Endothelial cell (in vitro differentiated cells): ENCODE measurements at places on chromosomes 3 and 15. TPM values are rescaled to one million over a fixed set of nuclear protein-coding genes. Genes with fewer than 3 reads are reported as not detected.

The SPINK8 gene
- not detected for total RNA-seq

The LYZL4 gene
- not detected for total RNA-seq

The PSMA4 gene
- 169 TPM for total RNA-seq

The CMC1 gene
- total RNA-seq = 8.9 TPM

The ZNF860 gene
- 1.1 TPM for total RNA-seq

The TUSC7 gene
- total RNA-seq = not detected

DNA sequence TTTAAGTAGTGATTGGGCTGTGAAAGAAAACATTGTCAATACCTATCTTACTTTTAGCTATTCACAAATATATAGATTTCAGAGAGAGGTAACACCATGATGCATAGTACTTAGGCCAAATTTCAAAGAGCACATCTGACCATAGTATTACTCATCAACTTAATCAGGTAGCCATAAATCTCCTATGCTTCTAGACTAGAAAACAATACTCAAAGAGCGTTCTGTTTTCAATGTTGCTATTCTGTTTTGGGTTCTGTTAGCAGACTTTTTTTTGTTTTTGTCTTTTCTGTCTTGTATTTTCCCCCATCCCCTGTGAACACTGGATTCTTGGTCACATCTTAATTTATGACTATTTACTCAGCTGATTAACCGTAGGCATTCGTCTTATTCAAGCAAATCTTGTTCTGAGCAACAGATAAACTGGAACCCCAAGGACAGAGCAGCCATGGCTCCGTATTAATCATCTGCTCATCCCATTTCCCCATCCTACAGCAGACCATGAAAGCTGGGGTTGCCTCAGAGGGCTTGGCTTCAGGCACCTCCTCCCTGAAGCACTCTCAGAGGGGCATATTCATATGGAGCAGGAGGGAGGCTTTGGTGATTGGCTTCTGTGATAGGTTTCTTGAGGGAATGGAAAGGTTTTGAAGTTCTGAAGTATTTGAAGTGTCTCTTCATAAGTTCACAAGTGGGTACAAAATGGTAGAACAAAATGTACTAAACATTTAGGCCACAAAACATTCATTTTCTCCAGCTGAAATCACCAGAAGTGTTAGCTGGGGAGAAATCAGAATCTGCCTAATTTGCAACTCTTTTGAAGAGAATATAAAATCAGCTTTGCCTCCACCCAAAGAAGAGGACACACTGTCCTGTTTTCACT, 105.3 kb downstream of the TNIK start:
- DNase-seq = no peak

- DNase-seq = no peak
Observed at GRCh38 chr15:64697911-64698369, 77.4 kb downstream of the RBPMS2 start.

- no peak for DNase-seq
Observed at GRCh38 chr3:124428372-124429128, 301.7 kb upstream of the UMPS start.

DNA sequence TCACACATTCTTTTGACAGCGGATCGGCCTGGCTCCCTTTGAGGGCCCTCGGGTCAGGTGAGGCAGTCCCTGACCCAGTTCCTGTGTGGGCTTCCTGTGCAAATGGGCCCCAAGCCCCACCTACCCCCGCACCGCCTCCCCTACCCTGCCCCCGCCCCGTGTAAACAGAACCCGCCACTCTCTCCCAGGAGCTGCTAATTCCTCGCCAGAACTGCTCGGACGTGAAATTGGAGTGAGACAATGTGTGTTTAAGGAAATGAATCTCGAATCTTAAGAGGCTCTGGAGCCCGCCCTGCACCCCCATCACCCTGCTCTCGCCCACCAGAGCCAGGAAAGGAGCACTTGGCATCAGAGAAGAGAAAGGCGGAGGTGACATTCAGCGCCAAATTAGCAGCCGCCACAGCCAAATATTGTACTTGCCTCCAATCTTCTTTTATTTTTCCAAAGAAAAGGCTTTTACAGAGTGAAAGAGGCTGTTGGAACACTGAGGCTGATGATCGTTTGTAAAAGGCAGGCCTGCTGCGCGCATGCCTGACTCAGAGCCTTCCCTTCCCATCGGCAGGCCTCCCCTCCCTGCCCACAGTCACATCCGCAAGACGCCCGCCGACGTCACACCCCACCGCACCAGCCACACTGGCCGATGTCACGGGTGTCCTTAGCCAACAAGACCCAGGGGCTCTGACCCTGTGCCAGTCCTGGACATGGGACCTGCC, 53.1 kb downstream of the CACNA2D2 start:
- DNase-seq = no peak

DNA sequence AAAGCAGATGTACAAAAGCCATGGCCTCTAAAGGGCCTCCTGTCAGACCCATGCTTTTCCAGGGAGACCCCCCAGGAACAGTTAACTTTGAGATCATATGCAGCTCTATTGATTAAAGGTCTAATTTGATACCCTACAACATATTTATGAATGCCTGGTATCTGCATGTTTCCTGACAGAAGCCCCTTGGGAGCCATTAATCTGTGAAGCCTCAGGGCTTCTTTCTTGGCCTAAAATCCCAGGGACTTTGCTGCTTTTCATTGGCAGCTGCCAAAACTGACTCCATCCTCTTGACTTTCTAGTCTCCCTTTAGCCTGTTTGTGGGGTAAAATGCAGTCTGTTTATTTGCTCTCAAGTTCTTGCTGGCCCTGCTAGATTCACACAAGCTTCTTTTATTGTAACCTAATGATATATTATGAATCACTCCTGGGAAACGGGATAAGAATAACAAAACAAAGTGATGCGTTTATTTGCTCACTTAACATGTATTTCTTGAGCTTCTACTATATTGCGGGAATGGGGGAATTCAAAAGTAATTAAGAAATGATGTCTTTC, 257.0 kb downstream of the LSAMP start:
- no peak for DNase-seq

GRCh38 chr3:197746209-197746608, 3.5 kb upstream of the FYTTD1 start:
- no peak for DNase-seq

DNA sequence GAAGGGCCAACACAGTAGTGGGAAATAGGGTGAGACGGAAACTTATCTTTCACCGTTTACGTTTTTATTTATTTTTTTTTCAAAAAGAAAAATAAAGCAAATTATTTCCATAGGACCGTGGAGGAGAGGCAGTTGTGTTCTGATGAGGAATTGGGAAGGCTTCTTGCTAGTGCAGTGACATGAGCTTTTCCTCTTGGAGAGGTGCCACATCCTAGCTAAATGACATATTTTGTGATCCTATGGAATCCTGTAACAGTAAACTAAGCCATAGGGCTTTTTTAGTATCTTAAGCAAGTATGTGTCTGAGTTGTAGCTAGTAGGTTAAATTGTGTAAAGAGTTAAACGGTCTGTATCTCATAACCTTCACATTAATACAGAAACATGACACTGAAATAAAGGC, 609.9 kb downstream of the RBMS3 start:
- no peak for DNase-seq

- no peak for DNase-seq
Observed at GRCh38 chr3:29169451-29169850, 111.4 kb upstream of the RBMS3 start.

- no peak for DNase-seq
Observed at GRCh38 chr3:144626835-144627234, 655.2 kb downstream of the DIPK2A start.

- peak; percentile 69 for DNase-seq
Observed at GRCh38 chr3:148991219-148992026, at the start of gene GYG1. Gene GYG1, plus strand, starts transcription at chr3:148991540. Its CDS starts 101 bp downstream, at chr3:148991641.

DNA sequence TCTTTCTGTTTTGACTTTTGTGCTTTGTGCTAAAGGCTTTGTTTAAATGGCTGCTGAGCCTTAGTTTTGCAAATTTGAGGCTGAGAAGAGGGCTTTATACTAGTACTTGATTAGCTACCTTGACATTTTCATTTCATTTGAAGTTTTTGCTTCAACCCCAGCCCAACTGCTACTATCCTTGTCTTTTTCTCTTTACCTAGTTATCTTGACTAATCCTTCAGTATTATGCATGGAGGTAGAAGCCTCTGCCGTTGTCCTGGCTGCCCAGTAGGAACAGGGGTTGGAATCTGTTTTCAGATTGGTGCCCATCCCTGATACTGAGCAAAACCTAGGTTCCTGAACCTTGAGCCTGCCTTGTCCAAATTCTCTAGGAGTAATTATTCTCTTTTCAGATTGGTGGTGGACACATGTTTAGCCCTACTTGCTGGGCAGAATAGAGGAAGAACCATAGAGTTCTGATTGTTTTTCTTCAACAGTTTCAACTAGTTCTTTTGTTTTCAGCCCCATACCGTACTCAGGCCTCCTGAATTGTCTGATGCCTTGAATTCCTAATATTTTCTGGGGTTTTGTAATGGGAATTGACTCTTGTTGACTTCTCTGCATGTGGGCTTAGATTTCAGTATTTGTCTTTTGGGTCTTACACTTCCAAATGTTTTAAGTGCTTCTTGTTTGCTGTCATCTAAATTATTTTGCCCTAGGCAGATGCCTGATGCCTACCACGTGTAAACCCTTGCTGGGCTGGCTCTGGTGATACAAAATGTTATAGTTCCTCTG, 143.2 kb downstream of the DOCK3 start:
- DNase-seq = no peak

- DNase-seq = no peak
Observed at GRCh38 chr15:52862677-52863076, 72.5 kb upstream of the ONECUT1 start.

GRCh38 chr3:48960841-48961413, 29.1 kb upstream of the P4HTM start:
- DNase-seq = no peak

GRCh38 chr3:168847291-168847883, 751.7 kb upstream of the GOLIM4 start:
- peak; percentile 14 for DNase-seq

DNA sequence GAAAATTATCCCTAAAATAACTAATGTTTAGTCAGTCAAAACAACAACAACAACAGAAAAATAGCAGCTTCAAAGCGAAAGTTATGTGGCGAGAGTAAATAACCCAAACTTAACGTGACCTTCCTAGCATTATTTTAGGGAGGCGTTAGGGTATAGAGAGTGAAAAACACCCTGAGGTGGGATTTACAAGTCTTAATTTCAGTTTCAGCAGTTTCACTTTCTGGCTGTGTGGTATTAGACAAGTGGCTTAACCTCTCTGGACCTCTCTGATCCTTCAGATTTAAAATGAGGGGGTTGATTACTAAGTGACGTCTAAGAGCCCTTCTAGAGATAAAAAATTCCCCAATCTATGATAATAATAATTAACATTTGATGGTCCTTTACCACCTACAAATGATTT, 291.2 kb downstream of the ZBTB20 start:
- no peak for DNase-seq
